Renal cortical epithelial cell (primary cell): ENCODE measurements at places on chromosomes 5 and 9. TPM values are rescaled to one million over a fixed set of nuclear protein-coding genes. Genes with fewer than 3 reads are reported as not detected.

Gene ECSCR
- total RNA-seq: 0.17 and 0.40 TPM in 2 replicates

DNA sequence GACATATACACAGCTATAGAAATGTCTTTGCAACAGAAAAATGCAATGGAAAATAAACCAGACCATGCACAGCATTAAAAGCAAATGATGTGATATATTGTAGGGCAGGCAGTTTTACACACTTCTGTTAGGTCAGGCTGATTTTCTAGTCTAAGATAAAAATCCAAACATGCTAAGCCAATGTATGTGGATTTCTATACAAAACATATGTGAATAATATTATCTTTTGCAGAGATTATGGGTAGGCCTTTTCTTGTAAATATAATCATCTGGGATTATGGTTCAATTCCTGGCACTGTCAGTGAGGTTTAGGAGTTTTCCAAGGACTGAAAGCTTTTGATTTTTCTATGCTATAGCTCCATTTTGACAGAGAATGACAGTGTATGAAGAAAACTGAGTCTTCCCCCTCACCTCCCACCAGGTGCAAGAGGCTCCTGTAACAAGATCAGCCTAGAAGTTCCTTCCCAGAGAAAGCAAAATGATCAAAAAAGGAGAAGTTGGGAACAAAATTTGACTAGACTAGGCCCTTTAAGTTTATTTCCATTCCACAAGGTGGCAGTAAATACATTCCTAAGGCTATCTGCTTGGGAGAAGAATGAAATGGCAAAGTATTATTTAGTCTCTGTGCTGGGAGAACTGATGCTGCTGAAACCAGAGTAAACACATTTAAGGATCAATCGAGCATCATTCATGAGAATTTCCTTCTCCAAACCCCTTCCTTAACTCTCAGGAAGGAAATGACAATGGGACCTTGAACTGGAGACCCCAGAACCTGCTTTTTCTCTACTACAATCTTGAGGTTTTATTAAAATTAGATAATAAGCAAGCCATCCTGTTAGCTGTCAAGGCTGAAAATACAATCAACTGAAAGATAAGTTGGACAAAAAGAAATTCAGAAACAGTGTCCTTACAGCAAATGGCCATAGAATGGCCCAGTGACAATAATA is 133.0 kb upstream of the TUT7 start:
- peak; percentile 78 for DNase-seq

GRCh38 chr9:72633966-72634365 is 112.6 kb downstream of the TMC1 start:
- no peak for DNase-seq

- no peak for DNase-seq
These were observed 5.8 kb upstream of the MEF2C start for GRCh38 chr5:88888848-88889188.

Gene RBM18
- 14.9 and 16.0 TPM in 2 replicates for total RNA-seq

DNA sequence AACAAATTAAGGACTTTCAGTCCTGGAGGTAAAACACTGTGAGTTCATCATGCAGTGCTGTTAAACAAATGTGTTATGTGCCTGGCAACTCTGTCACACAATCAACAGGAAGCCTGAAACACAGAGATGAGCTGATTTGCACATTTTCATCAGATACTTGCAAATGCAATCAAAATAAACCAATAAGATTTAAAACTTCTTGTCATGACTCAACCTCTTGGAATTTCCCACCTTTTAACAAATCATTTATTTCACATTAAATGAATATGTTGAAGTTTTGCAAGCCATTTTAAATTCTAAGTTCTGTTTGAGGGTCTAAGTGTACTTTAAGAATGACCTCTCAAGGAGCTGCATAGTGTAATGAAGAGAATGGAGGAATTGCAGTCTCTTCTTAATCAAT is 64.4 kb downstream of the ANXA1 start:
- peak; percentile 11 for DNase-seq

- DNase-seq: peak; percentile 45
These were observed 19.6 kb downstream of the PPARGC1B start for GRCh38 chr5:149749481-149750365.

Gene IRX2
- 6.1 and 20.5 TPM in 2 replicates for total RNA-seq

DNA sequence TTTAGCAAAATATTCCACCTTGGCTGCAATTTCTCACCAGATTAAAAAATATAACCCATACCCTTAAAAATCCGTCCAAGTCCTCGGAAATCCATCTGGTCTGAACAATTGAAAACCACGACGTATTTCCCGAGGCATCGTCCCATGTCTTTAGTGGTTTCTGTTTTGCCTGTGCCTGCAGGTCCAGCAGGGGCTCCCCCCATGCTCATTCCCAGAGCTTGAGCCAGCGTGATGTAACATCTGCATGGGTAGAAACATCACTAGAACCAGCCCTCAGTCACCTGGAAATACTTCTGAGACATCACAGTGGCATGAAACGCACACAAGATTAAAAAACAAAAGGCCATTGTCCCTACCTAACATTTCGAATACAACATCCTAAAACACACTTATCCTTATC is 114.0 kb downstream of the DNAH5 start:
- DNase-seq: no peak

DNA sequence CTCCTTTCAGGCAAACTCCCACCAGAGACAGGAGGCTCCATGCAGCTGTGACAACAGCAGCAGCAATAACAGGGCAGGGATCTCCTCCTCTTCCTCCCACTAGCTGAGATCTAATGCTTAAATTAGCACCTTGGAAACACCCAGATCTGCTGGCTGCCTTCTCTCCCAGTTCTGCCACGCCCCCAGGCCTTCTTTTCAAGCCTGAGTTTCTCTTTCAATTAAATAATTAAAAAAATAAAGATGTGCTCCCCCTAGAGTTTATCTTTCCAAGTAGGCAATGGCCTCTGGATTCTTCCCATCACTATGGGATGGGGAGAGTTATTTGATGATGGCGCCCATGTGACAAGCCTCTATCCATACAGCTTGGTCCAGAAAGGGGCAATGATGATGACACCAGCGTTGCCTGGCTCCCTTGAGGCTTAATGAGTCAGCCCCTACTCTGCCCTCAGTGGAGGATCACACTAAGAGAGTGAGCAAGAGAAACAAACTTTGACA is 3.8 kb downstream of the FAM219A start:
- DNase-seq: peak; percentile 16

- DNase-seq: peak; percentile 23
These were observed 257.9 kb downstream of the MAN2A1 start for GRCh38 chr5:109947667-109948066.

DNA sequence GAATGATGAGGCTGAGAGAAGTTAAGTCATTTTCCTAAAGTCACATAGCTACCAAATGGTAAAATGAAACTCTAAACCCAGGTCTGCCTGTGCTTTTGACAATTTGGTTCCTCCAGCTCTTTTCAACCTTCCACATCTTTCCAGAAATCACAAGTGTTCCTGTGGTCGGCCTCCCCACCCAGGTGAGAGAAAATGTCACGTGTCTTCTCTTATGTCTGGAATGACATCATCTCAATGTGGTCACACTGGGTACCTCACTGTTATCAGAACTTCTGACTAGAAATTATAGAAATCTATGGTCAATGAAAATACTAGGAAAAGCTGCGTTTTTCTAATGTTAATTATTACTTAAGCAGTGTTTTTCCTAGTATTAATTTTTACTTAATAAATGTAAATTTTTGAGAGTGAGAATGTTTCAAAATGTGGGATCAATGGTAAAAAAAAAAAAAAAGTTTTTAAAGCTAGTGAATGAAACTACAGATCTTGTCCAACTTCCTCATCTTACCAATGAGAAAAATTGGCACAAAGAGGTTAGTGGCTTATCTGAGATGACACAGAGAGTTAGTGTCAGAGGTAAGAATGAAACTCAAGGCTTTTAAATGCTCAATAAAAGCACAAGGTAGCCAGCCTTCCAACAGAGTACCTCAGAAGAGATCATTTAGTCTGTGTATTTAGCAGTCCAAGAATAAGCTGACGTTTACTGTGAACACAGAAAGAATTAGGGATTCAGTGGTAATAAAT is 228.7 kb upstream of the NR4A3 start:
- DNase-seq: no peak

DNA sequence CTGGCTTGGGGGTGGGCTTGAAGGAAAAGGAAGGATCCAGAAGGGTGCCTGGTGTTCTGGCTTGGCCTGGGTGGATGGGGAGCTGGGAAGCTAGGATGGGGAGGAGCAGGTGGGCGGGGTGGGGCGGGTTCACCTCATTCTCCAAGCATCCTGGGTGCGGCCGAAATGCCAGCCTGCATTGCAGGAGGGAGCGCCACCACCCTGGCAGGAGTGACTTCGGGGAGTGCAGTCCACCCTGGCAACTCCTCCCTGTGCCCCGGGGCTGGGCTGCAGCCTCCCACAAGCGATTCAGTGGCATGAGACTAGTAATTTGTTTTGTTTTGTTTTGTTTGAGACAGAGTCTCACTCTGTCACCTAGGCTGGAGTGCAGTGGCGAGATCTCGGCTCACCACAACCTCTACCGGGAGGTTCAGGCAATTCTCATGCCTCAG is 5.5 kb downstream of the TTC16 start:
- DNase-seq: peak; percentile 65

- no peak for DNase-seq
These were observed 21.2 kb downstream of the TRIM14 start for GRCh38 chr9:98097836-98098235.

DNA sequence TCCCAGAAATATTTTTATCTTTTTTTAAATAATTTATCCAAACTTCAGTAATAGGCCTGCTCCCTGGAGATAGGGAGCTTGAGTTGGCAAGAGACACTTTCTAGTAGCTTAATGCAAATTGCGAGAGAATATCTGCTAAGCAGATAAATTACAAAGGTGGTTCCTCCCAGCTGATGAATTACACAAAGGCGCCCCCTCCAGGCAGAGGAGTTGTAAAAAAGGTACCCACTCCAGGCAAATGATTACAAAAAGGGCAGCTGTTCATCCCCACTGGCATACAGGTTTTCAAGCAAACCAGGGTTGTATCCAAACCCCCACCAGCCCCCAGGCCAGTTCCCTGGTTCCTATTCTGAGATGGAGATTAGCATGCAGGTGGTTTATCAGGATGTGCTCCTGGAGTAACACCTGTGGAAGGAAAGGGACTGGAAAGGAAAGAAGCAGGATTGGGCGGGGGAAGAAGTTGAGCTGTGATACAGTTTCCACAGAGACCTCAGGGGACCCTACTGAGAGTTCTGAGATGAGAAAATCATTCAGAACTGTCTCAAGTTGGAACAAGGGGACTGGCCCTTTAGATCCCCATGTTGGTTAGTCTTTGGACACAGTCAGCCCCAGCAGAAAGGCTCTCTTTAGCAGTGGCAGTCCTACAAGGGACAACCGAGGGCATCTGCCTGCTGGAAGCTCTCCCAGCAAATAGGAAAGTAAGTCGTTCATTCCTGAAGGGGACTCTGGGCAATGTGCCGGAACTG is 25.5 kb downstream of the ESM1 start:
- peak; percentile 5 for DNase-seq

DNA sequence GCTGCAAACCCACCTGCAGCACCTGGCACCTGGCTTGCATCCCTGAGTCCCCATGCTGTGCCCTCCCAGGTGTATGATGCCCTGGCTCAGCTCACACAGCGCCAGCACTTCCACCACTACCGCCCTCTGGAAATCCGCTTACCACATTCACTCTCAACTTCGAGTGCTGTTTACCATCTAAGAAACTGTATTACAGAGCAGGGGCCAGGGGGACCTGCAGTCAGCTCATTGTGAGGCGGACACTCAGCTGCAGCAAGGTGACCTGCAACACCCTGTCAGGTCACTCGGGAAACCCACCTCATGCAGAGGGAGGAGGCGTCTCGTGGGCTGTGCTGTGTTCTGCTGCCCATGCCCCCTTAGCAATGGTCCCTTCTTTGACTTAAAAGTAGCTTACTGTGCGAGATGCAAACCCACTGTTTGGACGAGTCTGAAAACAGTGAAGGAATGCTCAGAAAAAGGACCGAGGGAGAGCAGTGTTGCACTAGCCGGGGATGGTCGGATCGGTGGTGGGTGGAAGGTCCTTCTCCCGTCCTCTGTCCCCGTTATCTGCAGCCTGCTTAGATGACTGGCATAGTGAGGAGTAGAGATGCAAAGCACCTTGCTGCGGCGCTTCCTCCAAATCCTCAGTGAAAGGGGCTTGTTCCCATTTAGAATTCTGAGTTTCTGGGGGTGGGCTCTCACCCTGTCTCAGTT is 55.2 kb upstream of the CTSL start:
- no peak for DNase-seq

DNA sequence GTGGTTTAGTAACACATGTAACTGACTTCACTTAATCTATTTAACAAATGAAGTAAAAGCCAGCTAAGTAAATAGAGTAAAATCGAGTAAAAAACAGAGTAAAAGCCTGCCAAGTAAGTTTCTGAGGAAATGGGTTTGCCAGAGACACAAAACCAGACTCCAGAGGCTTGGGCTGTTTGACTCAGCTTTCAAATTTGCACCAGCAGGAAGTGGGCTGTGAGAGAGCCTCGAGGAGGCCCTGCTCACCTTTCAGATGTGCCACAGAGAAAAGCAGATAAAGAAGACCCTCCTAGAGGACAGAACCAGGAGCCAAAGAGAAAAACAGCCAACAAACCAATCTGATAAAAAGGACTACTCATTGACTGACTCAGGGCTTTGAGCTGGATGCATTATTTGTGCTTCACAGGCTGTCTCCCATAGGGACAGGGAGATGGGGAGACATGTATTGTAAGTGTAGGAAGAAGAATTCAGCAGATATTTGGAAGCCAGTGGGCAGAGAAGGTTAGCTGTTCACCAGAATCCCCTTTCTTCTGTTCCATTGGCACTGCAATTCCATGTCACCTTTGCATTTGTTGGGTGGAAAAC is 14.4 kb upstream of the AMACR start:
- DNase-seq: no peak

DNA sequence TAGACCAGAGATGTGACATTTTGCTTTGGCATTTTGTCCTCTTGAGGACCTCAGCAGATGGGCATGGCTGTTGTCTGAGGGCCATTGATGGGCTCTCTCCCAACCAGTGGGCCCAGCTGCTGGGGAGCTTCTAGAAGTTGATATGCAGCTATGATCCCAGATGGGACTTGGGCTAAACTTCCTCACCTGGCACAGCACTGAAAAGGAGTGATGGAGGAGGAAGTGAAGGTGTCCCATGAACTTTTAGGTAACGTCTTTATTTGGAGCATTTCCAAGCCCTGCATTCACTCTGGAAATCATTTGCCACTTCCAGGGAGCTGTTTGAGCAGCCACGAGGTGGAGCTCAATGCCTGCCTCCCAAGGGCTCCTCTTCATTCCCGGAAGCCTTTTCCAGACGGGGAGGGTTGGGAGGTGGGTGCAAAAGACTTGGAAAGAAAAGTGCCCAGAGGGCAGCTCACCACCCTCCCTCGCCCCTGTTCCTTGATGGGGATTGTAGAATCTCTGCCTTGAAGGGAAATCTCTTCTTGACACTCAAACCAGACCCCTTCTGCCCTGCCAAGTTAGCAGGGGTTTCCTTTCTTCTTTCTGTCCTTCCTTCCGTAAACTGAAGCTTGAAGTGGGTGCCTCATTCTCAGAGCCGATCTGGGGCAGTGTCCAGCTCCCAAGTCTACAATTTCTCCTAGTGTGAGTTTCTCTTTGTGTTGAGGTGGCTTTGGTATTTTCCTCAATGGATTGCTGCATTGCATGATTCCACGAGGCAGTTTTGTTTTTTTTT is 18.1 kb upstream of the NEUROG1 start:
- DNase-seq: peak; percentile 42
